Naive thymus-derived CD4-positive, alpha-beta T cell (primary cell): ENCODE measurements at places on chromosomes 6 and 20. TPM values are rescaled to one million over a fixed set of nuclear protein-coding genes. Genes with fewer than 3 reads are reported as not detected.

DNA sequence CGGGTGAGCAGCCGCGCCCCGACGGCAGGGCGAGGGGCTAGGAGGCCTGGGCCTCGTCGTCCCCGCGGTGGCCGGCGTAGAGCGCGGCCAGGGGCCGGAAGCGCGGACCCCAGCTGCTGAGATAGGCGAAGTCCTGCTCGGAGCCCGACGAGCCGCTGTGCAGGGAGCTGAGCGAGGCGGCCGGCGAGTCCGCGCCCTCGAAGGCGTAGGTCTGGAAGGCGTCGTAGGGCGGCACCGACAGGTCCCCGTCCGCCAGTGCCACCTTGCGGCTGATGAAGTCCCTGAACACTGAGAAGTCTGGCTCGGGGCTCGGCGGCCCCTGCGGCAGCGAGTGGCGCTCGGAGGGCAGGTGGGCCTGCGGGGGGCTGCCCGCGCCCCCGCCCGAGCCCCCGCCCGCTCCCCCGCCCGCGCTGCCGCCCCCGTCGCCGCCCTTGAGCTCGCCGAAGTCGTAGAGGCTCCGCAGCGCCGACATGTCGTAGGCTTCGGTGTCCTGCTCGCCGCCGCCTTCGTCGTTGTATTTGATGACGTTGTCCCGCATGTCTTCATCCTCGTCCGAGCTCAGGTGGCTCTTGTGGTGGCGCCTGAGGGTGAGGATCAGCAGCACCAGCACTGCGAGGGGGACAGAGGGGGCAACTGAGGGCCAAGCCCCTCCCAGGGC, 56.5 kb downstream of the CD40 start:
- H3K4me3 ChIP-seq, result no peak overlapping the region
- peak; percentile 65 for DNase-seq
- H3K36me3 ChIP-seq, result no peaks in the 10 kb centered on the region
- H3K27ac ChIP-seq, result no peak overlapping the region
- no peaks in the 10 kb centered on the region for H3K4me1 ChIP-seq

DNA sequence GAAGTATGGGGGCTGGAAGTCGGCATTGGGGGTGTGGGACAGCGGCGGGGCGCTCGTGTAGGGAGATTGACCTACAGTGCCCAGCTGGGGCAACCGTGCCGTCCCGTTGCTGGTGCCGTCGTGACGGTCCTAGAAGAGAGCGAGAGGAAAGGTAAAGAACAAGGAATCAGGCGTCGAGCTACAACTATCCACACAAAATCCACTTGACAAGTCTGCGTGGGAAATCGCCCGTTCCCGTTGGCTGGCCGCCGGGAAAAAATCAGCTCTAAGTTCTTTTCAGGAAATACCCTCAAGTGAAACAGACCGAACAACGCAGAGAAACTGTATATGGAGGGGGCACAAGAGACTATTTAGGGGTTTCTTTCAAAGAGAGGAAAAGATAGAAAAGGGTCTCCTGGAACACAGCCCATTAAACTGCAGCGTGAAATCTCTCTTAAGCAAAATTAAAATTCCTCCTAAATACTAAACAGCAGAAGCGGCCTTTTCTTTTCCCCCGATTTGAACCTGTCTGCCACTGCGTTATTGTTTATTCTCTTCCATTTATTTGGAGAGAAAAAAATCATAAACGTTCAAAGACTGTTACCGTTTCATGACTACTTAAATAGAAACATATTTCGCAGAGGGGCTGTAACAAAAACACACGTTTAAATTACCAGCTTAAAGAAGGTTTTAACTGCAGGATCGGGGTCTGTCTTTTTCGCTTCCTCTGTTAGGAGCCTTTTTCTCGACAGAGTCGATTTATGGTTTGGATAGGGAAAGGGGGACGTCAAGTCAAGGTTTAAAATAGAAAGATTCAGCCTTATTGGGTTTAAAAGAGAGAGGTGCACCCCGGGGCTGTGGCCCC, 4.4 kb downstream of the TFAP2A start:
- no peak overlapping the region for H3K27ac ChIP-seq
- H3K36me3 ChIP-seq, result no peaks in the 10 kb centered on the region
- DNase-seq, result no peak
- H3K4me1 ChIP-seq, result peaks cover 30% of the 10 kb centered on the region
- no peak overlapping the region for H3K4me3 ChIP-seq
- peaks cover 34% of the 10 kb centered on the region for H3K27me3 ChIP-seq

DNA sequence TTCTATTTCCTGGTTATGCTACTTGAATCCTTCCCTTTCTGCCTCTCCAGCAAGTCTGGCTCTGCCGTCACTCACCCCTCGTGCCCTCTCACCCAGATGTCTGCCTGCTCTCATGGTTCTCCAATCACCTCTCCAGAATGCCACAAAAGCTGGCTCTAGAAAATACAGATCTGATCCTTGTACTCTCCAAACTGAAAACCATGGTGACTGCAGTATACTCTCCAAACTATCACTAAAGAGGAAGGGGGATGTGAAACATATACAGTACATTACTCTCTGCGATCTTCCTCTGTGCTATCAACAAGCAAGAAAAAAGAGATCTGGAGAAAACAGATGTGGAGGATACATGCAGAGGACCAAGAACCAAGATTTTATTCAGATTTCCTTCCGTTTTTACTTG, 91.1 kb downstream of the ATXN1 start:
- no peaks in the 10 kb centered on the region for H3K36me3 ChIP-seq
- H3K27ac ChIP-seq, result no peak overlapping the region
- H3K4me1 ChIP-seq, result peaks cover 34% of the 10 kb centered on the region
- H3K4me3 ChIP-seq, result no peak overlapping the region

GRCh38 chr6:106167096-106167814, 81.1 kb downstream of the PRDM1 start:
- no peaks in the 10 kb centered on the region for H3K36me3 ChIP-seq
- H3K4me1 ChIP-seq, result peaks cover 26% of the 10 kb centered on the region
- H3K4me3 ChIP-seq, result no peak overlapping the region
- no peak overlapping the region for H3K27ac ChIP-seq
- H3K27me3 ChIP-seq, result no peaks in the 10 kb centered on the region
- no peak for DNase-seq

GRCh38 chr6:12343122-12343439, 52.9 kb downstream of the EDN1 start:
- no peaks in the 10 kb centered on the region for H3K27me3 ChIP-seq
- H3K4me3 ChIP-seq, result no peak overlapping the region
- no peaks in the 10 kb centered on the region for H3K4me1 ChIP-seq

- no peaks in the 10 kb centered on the region for H3K36me3 ChIP-seq
- no peak for DNase-seq
- peaks cover 13% of the 10 kb centered on the region for H3K4me1 ChIP-seq
- H3K27ac ChIP-seq, result no peak overlapping the region
Measured at GRCh38 chr20:32986331-32986966, 17.8 kb downstream of the SUN5 start.

The ZNF334 gene
- not detected for total RNA-seq

- H3K4me3 ChIP-seq, result peak overlapping the region; percentile 55
- no peak for DNase-seq
- no peaks in the 10 kb centered on the region for H3K27me3 ChIP-seq
- no peaks in the 10 kb centered on the region for H3K36me3 ChIP-seq
- H3K4me1 ChIP-seq, result peaks cover 23% of the 10 kb centered on the region
- H3K27ac ChIP-seq, result peak overlapping the region; percentile 62
Measured at GRCh38 chr20:59005523-59006166, 1.4 kb downstream of the CTSZ start.

- H3K36me3 ChIP-seq, result no peaks in the 10 kb centered on the region
- H3K27ac ChIP-seq, result no peak overlapping the region
- no peak overlapping the region for H3K4me3 ChIP-seq
- H3K27me3 ChIP-seq, result no peaks in the 10 kb centered on the region
- H3K4me1 ChIP-seq, result no peaks in the 10 kb centered on the region
- DNase-seq, result no peak
Measured at GRCh38 chr6:113779656-113780055, 77.5 kb upstream of the MARCKS start.

- H3K4me3 ChIP-seq, result no peak overlapping the region
- H3K27me3 ChIP-seq, result no peaks in the 10 kb centered on the region
- DNase-seq, result no peak
Measured at GRCh38 chr6:160086754-160087153, 34.9 kb upstream of the SLC22A1 start.

The KCNG1 gene
- 0.73 TPM for total RNA-seq

GRCh38 chr6:161108916-161109315, 117.3 kb downstream of the MAP3K4 start:
- DNase-seq, result no peak
- peaks cover 34% of the 10 kb centered on the region for H3K36me3 ChIP-seq
- no peaks in the 10 kb centered on the region for H3K27me3 ChIP-seq
- H3K27ac ChIP-seq, result no peak overlapping the region
- H3K4me3 ChIP-seq, result no peak overlapping the region
- H3K4me1 ChIP-seq, result no peaks in the 10 kb centered on the region

DNA sequence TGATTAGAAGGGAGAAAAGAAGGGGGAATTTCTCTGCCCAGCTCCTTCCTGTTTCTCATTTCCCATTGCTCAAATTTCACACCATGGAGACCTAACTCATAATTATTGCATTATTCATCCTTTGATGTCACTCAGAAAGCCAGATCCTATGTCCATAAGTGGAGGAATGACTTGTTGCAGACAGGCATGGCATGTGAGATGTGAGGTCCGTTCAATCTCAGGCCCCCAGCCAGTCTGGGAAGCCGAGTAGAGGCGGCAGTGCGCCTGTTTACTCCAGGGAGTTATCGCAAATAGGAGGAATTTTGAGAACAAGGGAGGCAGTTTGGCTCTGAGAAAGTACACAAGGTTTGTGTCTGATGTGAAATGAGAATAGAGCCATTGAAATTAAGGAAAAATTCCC, 26.9 kb upstream of the MOCS1 start:
- no peak for DNase-seq
- H3K36me3 ChIP-seq, result no peaks in the 10 kb centered on the region
- no peak overlapping the region for H3K4me3 ChIP-seq
- no peaks in the 10 kb centered on the region for H3K4me1 ChIP-seq
- no peak overlapping the region for H3K27ac ChIP-seq

The RAET1L gene
- total RNA-seq, result not detected

DNA sequence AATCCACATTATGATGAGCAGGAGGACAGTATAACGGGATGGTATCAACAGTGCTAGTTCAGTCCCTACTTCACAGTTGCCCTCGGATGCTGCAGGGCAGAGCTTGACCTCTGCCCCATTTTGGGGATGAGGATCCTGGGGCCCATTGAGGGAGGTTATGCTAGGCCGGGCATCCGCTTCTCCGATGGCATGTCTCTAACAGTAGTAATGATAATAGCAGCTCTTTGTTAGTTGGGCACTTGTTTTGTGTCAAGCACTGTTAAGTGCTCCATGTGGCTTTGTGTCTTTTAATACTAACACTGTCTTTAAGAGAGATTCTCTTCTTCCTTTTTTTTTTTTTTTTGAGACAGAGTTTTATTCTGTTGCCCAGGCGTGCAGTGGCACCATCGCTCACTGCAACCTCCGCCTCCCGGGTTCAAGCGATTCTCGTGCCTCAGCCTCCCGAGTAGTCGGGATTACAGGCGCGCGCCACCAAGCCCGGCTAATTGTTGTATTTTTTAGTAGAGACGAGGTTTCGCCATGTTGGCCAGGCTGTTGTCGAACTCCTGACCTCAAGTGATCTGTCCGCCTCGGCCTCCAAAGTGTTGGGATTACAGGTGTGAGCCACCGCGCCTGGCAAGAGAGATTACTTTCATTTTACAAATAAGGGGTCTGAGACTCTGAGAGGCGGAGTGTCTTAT, 1.1 kb downstream of the MAPRE1 start:
- peak overlapping the region; percentile 85 for H3K27ac ChIP-seq
- no peak for DNase-seq
- H3K4me3 ChIP-seq, result peak overlapping the region; percentile 93
- peaks cover 4% of the 10 kb centered on the region for H3K36me3 ChIP-seq
- H3K4me1 ChIP-seq, result peaks cover 34% of the 10 kb centered on the region

DNA sequence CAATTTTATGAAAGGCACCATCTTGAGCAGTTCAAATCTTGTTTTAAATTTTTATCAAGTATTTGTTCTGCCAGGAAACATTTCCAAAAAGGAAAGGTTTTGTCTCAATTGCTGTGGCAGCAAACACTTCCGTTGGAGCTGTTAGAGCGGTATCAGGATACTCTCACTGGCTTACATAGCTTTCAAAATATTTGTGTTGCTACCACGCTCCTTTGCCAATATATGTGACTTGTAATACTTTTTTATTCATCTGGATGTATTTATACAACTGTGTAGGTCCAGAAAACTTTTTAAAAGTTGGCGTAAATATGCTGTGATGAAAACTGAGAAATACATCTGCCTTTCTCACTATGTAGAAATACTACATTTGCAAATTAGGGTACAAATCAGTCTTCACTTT, 37.8 kb upstream of the NHSL1 start:
- no peaks in the 10 kb centered on the region for H3K4me1 ChIP-seq
- H3K4me3 ChIP-seq, result no peak overlapping the region
- H3K27ac ChIP-seq, result no peak overlapping the region
- H3K27me3 ChIP-seq, result no peaks in the 10 kb centered on the region
- H3K36me3 ChIP-seq, result no peaks in the 10 kb centered on the region

The EPPIN gene
- not detected for total RNA-seq

DNA sequence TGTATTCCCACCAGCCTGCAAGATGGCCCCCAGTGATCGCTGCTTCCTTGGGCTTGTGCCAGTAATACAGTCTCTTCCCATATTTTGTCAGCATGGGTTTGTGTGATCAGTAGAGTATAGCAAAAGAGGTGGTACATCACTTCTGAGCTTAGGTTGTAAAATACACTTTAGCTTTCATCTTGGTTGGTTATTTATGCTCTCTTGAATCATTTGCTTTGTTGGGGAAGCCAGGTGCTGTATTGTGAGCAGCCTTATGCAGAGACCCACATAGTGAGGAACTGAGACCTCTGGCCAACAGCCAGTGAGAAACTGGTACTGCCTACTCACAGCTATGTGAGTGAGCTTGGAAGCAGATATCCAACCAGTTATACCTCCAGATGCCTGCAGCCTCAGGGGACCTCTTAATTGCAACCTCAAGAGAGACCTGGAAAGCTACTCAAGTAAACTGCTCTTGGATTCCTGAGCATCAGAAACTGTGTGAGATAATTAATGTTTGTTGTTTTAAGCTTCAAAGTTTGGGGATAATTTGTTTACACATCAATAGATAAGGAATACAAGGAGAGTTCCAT, 229.3 kb downstream of the FARS2 start:
- no peak for DNase-seq
- H3K27ac ChIP-seq, result no peak overlapping the region
- H3K27me3 ChIP-seq, result no peaks in the 10 kb centered on the region
- H3K4me3 ChIP-seq, result no peak overlapping the region

The LY6G5B gene
- 45.3 TPM for total RNA-seq

DNA sequence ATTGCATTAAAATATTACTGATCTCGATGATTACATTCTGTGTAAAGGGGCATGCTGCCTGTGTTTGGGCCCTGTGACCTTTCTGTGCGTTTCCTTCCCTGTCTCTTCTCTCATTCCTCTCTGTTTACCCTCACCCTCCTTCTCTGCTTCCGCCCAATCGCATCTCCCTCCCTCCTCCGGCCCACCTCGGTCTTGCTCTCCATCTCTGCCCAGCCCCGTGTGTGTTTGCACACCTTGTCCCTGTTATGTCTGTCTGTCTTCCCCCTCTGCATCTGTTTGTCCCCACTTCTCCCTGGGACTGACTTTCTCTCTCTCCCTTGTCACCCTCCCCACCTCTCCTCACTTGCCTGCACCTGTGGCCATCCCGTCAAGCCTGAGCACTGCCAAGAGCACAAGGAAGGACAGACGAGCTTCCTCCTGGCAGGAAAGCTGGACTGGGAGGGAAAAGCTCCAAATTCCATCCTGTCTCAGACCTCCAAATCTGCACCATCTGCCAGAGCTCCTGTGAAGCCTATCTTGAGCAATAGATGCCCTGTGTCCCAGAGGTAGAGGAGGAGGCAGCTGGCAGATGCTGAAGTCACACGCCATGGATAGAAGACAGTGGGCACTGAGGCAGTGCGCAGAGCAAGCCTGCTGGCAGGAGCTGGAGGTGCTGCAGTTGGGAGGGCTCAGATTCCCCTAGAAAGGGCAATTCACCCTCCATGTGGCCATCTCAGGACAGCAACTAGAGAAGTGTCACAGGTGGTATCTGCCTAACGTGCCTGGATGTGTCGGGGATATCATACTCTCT, 172.3 kb downstream of the PTPRT start:
- no peaks in the 10 kb centered on the region for H3K27me3 ChIP-seq
- no peaks in the 10 kb centered on the region for H3K4me1 ChIP-seq
- DNase-seq, result no peak
- H3K36me3 ChIP-seq, result no peaks in the 10 kb centered on the region
